Stimulated activated CD4-positive, alpha-beta T cell treated with anti-CD3 and anti-CD28 coated beads, Interleukin-2, amount 100 ng/mL, for 24 hours (primary cell): ENCODE measurements at places on chromosomes 5 and 9.

GRCh38 chr9:124427281-124427680, 12.0 kb upstream of the PSMB7 start:
- DNase-seq = no peak

DNA sequence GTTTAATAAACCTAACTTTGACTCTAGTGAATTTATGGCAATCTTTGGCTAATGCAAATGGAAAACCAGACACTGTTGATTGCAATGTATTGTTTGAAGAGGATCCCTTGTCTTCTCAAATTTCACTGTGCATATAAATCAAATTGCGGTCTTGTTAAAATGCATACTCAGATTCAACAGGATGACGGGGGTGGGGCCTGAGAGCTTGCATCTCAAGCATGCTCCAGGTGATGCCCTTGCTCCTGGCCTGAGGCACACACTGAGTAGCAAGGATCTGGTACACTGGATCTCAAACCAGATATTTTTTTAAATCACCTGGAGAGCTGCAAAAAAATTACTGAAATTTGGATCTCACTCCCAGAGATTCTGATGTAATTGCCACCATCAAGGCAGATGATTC, 463.7 kb downstream of the DNAH5 start:
- no peak for DNase-seq

DNA sequence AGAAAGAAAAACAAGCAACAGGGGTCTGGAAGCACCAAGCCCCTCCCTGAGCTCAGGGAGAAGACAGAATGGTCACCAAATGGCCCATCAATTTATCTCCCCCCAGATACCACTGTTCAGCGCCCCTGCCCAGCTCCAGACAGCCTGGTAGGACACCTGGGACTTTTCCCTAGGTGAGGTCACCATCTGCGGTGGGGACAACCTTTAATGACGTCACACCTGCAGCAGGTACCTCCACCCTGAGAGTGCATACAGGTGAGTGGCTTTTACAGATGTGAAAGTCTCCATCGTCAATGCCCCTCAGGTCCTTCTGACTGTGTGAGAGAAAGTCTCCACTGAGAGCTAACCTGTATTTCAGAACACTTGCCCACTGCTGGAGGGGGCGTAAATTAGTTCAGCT, 34.3 kb upstream of the LAMC3 start:
- no peak for DNase-seq

DNA sequence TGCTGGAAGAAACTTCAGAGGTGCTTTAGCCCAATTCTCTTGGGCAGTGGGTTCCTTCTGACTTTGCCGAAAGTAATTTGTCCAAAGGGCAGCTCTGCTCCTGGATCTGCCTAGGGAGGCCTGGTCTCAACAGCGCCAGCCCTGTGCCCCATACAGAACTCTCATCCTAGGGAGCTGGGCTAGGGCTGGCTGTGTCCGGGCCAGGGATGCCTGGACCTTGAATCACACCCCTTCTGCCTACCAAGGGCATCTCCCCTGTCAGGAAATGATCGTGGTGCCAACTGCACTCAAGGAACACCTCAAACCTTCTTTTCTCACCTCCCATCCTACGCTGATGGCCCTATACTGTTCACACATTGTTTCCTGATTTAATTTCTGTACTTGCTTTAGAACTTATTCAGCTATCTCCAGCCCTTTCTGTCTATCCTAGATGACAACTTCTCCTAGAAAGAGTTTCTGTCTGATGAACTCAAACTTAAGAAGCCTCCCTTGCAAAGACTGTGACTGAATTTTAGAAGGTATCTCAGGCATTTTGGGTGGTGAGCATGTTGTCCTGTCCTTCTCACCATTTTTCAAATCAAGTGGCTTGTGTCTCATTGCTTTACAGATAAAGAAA, 37.4 kb upstream of the NFIB start:
- DNase-seq = no peak

- no peak for DNase-seq
Measured at GRCh38 chr9:72691671-72692070, 170.3 kb downstream of the TMC1 start.

GRCh38 chr5:83099001-83099400, 21.7 kb downstream of the XRCC4 start:
- no peak for DNase-seq

- no peak for DNase-seq
Measured at GRCh38 chr9:99411479-99412115, 189.5 kb downstream of the SEC61B start.

DNA sequence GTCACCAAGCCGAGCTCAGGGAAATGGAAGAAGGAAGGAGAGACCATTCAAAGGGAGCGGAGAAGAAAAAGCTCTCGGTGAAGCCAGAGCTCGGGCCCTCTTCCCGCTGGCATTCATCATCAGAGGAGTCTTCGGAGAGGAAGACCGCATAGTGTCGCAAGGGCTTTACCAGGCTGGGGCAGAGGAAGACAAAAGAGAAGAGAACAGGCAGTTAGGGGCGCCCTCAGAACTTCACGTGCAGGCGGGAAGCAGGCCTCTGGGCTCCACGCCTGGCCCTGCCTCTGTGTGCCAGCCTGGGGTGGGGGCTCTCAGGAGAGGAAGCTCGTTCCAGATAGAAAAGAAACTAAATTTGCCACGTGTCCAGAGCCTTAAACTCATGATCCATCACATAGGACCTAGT, 31.7 kb downstream of the CRB2 start:
- DNase-seq = no peak

DNA sequence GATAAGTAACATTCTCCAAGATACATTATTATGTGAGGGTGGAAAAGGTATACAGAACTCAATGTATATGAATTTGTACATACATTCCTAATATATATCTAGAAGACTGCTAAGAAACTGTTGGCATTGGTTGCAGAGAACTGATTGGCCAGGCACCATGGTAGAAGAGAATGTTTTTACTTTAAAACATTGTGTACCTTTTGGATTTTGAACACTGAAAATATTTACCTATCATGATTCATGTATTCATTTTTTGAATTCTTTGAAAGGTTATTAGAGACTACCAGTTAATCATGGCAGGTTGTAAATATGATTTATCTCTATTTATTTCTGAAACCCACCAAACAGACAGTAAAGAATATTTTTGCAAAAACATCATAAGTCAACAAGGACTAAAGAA, 41.2 kb upstream of the ADRB2 start:
- DNase-seq = no peak

DNA sequence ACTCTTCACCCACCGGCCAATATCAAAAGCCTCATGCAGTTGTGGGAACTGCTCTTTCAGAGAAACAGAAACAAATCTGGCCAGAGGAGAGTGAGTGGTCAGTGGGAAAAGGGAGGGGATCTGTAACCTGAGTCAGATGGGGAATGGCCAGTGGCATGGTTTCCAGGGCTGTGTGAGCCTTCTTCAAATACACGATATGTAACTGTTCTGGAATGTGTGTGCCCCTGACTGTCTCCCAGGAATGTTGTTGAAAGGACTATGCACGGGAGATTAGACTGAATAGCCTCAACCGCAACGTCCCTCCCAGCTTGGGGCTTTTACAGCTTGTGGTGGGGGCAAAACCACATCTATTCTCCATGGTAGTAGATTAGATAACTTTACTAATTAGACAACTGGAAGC, 60.8 kb downstream of the SH3TC2 start:
- DNase-seq = no peak

DNA sequence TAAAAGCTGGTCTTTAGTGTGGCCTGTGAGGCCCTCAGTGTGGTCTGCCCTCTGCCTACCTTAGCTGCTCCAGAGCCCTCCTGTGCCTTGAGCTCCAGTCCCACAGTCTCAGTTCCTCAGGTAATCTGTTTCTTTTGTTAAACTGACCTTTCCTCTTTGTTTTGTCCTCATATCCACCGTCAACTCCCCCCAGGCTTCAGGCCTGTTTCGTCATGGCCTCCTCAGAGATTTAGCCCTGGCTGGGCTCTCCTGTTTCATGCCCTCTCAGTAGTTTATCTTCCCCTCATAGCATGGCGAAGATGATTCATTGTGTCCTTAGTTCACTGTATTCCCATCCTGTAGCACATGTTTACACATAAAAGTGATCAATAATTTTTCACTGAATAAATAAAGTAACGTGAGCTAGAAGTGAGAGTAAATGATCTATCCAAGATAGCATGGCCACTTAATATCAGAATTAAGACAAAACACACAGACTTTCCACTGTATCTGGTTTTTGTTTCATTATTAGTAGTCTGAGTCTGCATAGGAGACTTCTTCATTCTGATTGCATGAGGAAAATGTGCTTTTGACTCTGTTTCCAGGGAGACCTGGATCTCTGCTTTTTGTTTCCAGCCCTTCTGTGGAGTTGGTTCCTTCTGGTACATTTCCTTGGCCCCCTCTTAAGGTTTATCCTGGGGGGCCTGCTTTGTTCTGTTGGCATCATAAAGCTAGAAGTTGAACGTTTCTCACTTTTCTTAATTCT, 70.5 kb downstream of the SNX24 start:
- no peak for DNase-seq

DNA sequence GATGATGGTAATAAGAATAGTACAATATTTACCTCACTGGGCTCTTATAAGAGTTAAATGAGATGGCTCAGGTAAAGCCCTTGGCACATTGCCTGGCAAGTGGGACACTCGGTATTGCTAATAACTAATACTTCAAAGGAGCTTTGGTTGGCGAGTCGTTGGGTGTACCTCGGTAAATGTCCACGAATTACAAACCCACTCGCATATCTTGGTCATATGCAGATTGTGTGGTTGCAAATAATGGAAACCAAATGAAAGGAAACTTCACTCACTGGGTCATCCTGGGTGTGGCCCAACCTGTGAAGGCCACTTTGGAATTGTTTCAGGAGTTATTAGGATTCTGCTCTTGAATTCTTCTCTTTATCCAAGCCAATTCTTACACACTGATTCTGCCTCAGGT, 147.5 kb downstream of the NTRK2 start:
- DNase-seq = no peak

GRCh38 chr5:81233080-81233634, at the start of gene CKMT2:
Gene CKMT2 (plus strand): TSS chr5:81233322. CDS start chr5:81251133, 17,811 bp downstream.
- DNase-seq = peak; percentile 7

DNA sequence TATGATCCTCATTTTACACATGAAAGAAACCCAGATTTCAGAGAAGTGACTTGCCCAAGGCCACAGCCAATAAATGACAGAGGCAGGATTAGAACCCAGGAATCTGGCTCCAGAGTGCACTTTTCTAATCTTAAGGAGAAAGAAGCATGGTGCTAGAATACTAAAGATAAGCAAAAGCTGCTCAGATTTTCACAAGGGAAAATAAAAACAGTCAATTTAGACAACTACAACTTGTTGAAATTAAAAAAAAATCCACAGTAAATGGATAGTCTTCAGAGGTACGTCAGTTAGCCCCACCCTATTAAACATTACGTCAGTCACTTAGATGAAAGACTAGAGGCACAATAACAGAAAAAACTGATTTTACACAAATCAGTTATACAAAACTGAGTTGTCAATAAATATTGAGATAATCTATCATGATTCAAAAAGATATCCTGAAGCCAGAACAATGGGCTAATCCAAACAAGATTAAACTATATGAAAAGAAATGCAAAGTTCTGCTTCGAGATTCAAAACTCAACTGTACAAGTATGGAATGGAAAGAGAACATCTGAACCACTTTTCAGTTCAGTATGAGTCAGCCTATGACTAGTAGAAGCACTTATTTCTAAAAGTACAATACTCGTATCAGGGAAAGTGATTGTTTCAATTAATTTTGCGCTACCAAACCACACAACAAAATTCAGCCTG, 9.3 kb downstream of the TMEM245 start:
- DNase-seq = no peak

GRCh38 chr5:169018925-169019324, 282.0 kb downstream of the SLIT3 start:
- no peak for DNase-seq

- DNase-seq = no peak
Measured at GRCh38 chr9:11241779-11242178, 629.0 kb upstream of the PTPRD start.

GRCh38 chr9:91001146-91001611, 199.6 kb downstream of the SYK start:
- no peak for DNase-seq

DNA sequence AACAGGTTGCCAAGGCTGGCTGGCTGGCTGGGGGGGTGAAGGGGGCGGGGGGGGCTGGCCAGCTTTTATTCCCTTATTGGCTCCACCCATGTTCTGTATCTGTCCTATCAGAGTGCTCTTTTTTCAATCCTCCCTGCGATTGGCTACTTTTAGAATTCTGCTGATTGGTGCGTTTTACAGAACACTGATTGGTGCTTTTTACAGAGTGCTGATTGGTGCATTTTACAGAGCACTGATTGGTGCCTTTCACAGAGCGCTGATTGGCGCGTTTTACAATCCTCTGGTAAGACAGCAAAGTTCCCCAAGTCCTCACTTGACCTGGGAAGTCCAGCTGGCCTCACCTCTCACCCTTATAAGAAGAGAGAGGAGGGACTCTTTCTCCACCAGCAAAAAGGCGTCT, 175.9 kb downstream of the ERCC6L2 start:
- no peak for DNase-seq

GRCh38 chr5:125274211-125274610, 527.8 kb upstream of the ZNF608 start:
- no peak for DNase-seq

- DNase-seq = no peak
Measured at GRCh38 chr9:93088656-93089015, 7.4 kb upstream of the CARD19 start.

DNA sequence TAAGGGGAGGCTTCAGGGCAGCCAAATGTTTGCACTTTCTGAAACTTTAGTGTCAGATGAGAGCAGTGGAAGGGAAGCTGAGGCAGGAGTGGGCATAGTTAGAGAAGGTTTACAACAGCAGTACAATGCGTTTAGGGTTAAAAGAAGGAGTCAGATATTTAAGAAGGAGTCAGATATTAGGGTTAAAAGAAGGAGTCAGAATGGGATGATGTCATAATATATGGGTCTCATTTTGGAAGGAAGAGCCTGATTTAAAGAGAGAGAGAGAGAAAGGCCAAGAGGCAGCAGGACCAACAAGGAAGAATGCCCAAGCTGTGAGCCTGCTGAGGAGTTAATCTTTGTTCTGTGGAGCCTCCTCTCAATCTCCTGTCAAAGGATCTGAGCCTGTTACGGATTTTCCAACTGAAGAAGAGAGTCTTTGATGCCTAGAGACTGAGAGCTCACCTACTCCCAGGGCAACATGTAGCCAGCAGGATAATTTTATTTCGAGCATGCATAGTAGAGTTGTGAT, 9.5 kb downstream of the ISL1 start:
- DNase-seq = no peak

- DNase-seq = no peak
Measured at GRCh38 chr9:133526721-133527321, 2.1 kb upstream of the MYMK start.
